ENCODE measurements at places on chromosomes 4 and X.

DNA sequence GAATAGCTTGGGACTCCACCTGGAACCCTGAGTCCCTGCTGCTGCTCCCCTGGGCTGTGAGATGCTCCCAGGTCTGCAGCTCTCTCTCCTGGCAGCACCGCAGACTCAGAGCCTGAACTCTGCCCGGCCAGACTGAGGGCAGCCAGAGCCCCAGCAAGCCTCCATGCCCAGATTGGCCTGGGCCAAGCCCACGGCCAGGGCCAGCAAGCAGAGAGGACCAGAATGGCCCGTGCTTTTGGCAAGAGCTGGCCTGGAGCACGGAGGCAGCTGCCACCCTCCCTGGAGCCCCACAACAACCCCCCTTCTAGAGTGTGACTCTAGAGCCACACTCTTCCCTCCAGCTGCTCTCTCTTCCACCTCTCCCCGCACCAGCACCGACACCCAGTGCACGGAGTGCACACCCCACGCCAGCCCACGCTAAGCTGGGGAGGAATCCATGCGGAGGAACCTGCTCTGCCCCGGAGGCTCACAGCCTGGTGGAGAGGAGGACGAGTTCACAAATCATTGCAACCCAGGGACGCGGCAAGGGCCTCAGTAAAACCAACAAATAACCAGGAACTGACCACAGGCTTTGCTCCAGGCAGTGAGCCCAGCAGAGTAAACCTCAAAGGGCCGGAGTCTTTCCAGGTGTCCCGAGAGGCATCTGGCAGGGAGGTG, 110.3 kb downstream of the HMX1 start:
- DNase-seq = no peak

DNA sequence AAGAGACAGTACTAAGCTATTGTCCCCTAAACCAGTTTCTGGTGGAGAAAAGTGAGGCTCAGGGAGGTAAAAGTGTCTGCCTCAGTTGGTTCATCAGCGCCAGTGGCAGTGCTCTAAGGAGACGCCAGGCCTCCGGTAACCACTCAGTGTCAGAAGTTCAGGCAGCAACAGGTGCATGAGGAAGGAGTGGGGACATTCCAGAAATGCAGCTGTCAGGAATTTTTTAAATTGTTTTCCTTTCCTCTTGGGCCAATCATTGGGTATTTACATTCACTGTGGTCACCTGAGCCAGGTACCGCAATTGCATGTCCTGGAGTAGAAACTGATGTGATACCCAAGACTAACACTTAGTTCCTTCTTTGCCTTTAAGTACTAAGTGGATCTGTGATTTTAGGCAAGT, 40.2 kb upstream of the HS3ST1 start:
- no peak for DNase-seq

DNA sequence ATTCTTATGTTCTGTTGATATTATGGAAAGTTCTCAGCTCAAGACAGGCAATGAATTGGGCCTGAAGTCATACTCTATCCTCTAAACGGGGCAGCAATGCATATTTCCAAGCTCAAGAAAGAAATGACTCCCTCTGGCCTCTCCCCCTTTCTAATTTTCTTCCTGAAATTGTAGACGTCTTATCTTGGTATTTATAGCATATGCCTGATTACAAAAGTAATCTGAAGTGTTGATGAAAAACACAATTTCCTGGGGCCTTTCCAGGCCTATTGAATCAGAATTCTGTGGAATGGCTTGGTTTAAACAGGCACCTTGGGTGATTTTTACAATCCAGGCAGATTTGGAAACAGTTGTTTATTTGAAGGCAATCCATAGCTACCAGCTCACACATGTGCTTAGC, 21.4 kb upstream of the PGRMC2 start:
- DNase-seq = no peak

- DNase-seq = no peak
These were observed 19.1 kb upstream of the ZXDA start for GRCh38 chrX:57929373-57929772.

- DNase-seq = no peak
These were observed 7.1 kb downstream of the ANKRD50 start for GRCh38 chr4:124705393-124705792.

GRCh38 chr4:99219072-99219471, at the start of gene ADH6:
Gene ADH6, minus strand, starts transcription at chr4:99219246. Its CDS starts 94 bp downstream, at chr4:99219152.
- no peak for DNase-seq

- DNase-seq = no peak
These were observed 2.0 kb upstream of the SOD3 start for GRCh38 chr4:24793219-24794005.

GRCh38 chr4:7007142-7007907, 35.8 kb upstream of the TADA2B start:
- no peak for DNase-seq

DNA sequence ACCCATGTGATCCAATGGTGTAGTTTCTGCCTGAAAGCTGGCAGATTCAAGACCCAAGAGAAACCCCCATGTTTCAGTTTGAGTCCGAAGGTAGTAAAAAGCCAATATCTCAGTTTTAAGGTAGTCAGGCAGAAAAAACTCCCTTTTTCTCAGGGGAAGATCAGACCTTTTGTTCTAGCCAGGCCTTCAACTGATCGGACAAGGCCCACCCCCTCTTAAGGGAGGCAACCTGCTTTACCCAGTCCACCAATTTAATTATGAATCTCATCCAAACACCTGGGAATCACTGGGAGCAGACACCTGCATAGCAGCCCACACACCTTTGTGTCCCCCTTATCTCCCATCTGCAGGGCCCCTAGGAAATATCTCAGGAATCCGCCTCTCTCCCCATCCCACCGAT, 322.0 kb downstream of the STK32B start:
- DNase-seq = no peak

DNA sequence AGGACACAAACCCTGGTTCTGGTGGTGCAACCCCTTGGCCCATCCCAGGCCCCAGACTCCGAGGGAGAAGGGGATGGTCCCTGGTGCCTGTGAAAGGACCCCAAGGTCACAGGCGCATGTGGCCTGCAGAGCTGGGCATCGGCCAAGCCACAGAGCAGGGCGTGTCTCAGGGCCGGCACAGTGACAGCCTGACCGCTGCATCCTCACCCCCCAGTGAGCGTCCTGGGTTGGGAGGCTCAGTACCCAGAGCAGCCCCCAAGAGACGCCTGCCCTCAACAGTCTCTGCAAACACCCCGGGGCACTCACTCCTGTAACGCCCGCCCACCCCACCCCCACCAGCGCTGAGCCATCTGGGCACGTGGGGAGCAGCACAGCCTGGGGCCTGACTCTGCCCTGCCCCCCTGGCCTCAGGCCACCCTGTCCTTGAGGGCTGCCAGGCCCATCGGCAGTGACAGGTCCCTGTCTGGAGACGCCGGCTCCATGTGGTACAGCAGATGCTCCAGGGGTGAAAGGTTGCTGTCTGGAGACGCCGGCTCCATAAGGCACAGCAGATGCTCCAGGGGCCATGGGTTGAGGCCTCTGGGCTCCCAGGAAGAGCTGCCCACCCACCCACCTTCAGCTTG, 24.5 kb upstream of the CPLX1 start:
- DNase-seq = no peak

GRCh38 chrX:104921584-104922205, 298.8 kb downstream of the TEX13A start:
- no peak for DNase-seq

GRCh38 chrX:78653118-78653822, 5.9 kb downstream of the RTL3 start:
- no peak for DNase-seq

GRCh38 chr4:5340991-5341451, 289.7 kb downstream of the STK32B start:
- no peak for DNase-seq

DNA sequence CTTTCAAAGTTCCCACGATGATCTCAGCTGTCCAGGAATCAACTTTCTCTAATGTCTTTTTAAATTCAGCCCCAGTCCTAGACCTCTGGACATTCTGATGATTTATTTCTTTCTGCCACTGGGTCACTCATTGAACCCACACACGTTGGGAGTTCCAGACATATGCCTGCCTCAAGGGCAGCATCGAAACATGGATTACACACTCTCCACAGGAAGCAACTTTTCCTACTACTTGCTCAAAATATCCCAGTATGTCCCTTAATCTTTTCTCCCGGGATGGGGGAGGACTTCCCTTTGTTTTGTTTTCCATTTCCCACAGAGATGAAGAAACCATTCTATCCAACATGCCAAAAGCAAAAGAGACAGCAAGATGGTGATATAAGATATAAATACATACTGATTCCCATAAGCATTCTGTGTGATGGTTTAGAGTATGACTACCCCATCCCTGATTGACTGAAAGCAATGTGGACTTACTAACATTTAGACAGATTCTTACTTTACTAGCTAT, 79.8 kb upstream of the PPARGC1A start:
- no peak for DNase-seq

DNA sequence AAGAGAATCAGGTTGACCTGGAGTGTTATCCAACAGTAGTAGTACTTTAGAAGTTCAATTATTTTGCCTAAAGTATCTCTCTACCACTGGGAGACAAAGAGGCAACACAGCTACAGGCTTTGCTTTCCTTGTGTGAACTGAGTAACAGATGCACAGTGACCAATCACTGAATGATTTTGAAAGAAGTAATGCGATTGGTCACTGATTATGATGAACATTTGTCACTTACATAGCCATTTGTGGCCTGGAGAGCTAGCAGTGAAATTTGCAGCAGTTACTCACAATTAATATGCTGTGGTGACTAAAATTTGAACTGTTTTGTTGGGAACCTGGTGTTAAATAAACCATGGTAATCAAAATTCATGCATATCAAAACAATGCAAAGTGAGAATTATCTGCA, 508.7 kb upstream of the DIPK2B start:
- DNase-seq = no peak

GRCh38 chr4:73139991-73140390, 70.5 kb upstream of the COX18 start:
- no peak for DNase-seq

DNA sequence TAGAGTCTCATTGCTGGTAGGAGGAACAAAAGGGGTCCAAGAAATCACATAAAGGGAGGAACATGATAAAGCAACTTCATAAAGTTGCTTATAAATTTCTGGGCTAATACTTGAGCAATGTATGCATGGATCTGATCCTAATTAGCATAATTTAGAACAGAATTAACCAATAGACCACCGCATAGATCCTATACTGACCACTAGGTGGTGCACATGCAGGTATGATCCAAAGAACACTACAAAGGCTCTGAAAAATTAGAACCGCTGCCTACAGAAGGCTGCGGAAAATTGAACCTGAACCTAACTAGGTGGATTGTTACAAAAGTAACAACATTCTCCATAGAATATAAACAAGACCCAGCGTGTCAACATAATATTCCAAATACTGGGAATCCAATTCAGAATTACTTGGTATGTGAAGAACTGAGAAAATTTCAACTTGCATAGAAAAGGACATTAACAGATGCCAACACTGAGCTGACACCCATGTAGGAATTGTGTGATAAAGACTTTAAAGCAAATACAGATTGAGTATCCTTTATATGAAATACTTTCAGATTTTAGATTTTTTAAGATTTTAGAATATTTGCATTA, 23.3 kb downstream of the BRCC3 start:
- no peak for DNase-seq

- DNase-seq = no peak
These were observed 106.0 kb downstream of the ADRA2C start for GRCh38 chr4:3871881-3872833.

DNA sequence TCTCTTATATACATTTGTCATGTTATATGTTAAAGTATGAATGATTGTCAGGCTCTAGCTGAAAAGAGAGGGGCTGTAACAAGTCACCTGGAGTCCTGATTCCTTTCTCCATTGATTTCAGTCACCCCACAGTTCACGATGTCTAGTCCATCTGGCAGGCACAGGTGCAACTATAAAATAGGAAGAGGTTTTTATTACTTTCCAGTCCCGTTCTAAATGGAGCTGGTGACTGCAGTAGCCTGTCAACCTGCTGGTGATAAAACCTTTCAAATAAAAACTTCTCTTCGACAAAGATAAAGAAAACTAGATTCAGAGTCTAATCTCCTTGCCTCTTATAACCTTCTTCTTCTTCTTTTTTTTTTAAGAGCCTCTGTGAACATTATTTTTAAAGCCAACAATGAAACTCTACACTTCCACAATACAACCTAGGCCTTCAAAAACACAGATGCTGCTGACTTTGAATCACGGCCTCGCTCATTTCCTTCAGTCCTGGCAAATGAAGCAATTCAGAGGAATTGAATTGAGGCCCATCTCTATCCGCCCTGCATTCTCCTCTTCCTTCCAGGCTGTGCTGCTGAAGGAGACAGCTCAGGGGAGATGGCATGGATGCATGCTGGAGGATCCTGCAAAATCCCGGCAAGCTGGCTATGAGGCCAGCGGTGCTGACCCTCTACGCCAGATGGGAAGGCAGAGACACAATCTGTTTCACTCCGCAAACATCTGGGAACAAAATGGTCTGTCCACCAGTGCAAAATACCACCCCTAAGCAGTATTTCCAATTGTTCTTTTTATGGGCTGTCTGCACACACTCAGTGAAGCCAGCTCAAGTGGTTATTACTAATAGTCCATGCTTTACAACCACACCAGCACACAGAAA, 27.3 kb upstream of the CDKN2AIP start:
- DNase-seq = no peak

- no peak for DNase-seq
These were observed 423.8 kb upstream of the FRG1 start for GRCh38 chr4:189516902-189517301.

- no peak for DNase-seq
These were observed 71.0 kb downstream of the RAPGEF2 start for GRCh38 chr4:159173886-159174285.

- no peak for DNase-seq
These were observed 3.9 kb upstream of the TMPRSS11B start for GRCh38 chr4:68249434-68249833.

GRCh38 chr4:107808572-107808971, 16.2 kb upstream of the SGMS2 start:
- DNase-seq = no peak

- DNase-seq = no peak
These were observed 979.3 kb downstream of the GLUD2 start for GRCh38 chrX:122026665-122027064.

GRCh38 chrX:119036107-119037029, 36.4 kb upstream of the CT47C1 start:
- DNase-seq = no peak

DNA sequence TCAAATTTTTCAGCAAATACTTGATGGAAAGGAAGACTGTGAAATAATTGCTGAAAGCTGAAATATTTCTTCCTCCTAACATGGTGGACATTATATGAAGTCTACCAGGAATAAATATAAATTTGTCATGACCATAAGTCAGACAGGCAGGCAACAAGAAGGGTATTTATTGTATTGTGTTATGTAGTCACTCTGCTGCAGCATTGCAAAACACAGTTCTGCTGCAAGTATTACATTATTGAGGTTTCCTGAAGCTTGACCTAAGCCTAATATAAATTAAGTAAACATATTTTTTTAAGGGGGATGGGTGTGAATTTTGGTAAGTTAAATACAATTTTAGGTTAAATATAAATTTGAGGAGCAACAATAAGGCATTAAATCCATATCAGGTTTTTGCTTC, 60.2 kb upstream of the MAOA start:
- DNase-seq = no peak

Measured in NCI-H1930 (cell line).